ENCODE measurements at places on chromosomes 6 and 20. TPM values are rescaled to one million over a fixed set of nuclear protein-coding genes. Genes with fewer than 3 reads are reported as not detected.

PCNA gene
- 43.3 TPM for total RNA-seq

RIMS4 gene
- 0.12 TPM for total RNA-seq

CGAS gene
- 2.7 TPM for total RNA-seq

NKAIN2 gene
- total RNA-seq = not detected

EDN1 gene
- total RNA-seq = 1.4 TPM

All from pericardium fibroblast (primary cell).